ENCODE measurements at places on chromosomes 2 and 18.

DNA sequence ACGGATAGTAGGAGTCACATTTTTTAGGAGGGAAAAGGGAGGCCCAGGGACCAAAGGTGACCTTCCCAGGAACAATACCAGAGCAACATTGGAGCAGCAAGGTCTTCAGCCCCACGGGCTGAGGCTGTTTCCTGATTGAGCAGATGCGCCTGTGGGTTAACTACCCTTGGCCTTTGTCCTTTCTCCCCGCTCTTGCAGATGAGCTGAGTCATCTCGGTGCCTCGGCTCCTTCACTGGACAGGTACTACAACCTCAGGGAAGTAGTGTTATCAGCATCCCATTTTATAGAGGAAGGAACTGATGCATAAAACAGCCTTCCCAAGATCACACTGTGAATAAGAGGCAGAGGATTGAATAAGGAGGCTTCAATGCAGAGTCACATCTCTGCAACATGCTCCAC, 43.5 kb downstream of the DHRS9 start:
- no peak for DNase-seq

GRCh38 chr2:127278959-127279358, 15.0 kb downstream of the ERCC3 start:
- DNase-seq: no peak

- DNase-seq: no peak
Observed at GRCh38 chr2:176642074-176642473, 372.8 kb downstream of the MTX2 start.

DNA sequence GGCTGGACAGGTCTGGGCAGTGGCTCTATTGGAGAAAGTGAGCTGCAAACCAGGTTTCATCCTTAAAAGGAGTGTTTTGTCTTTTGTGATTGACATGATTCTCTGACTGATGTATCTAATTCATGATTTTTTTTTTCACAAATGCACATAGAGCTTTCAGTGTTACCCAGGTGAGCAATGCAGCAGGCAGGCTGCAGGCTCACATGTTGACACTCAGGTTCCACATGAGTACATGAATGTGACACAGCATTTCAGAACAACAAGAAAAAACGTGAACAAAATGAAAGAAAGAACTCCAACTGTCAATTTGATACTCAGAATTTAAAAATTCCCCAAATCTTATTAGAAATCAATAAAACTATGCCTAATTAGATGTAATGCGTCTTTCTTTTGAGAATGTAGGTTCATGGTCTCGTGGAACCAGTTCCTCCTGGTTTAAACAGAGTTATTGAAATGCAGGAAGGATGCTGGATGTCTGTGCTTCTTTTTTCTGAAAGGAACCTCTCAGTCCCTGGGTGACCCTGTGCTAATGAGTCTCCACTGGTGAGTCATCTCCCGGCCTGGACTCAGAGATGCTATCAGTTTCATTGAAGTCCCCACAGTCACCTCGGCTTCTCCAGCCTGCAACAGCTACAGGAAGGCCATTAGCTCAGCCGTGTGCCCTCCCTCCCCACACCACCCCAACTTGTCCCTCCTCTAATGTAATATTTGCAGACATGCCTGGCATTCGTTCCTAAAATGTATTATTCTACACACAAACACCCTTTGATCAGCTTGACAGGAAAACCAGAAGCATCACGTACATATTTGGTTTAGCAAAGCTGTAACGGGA, 430.4 kb downstream of the LPIN1 start:
- DNase-seq: no peak

DNA sequence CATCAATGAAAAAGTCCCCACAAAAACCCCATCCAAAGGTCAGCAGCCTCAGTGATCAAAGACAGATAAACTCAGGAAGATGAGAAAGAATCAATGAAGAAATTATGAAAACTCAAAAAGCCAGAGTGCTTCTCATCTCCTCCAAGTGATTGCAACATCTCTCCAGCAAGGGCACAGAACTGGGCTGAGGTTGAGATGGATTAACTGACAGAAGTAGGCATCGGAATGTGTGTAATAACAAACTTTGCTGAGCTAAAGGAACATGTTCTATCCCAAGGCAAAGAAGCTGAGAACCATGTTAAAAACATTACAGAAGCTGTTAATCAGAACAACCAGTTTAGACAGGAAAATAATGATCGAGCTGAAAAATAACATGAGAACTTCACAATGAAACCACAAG, 442.8 kb upstream of the SYT4 start:
- no peak for DNase-seq

DNA sequence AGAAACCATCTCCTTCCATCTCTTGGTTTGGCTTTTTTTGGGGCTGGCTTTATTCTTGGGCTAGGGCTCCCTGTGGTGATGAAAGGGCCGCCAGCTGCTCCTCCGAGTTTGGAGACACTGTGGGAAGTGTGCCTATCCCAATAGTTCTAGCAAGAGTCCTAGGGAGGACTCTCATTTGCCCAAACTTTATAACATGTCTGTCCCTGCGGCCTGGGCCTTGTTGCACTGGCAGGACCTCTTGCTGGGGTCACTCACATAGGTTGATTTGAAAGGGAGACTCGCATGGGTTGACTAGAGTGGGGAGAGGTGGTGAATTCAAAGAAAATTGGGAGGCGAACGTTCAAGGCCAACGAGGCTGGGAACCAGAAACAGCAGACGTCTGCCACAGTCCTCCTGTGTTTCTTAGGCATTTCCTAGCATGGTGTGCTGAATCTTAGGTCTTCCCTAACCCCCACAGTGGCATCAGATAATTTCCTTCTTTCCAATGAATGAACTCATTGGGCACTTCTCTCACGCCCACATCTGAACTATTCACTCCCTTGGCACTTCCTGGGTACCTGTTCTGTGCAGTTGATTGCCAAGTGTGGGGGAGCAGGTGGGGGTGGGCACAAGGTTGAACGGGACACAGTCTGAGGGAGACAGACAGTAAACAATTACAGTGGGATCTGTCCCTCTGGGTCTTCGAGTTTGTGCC, 26.8 kb downstream of the NIFK start:
- no peak for DNase-seq

DNA sequence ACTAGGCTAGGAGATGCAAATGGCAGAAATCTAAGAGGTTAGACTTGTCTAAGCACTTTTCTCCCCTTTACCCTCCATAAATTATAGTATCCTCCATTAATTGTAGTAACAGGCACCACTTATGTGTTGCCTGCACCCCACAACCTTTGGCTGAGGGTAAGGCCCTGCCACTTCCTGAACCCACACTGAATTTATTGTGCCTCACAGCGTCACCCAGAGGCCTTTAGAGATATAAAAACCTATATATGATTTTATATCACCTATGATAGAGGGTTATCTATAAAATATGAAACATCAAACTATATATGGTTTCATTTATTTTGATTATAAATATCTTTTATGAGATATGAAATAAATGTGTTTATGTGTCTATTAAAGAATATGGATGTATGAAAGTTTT, 2.6 kb downstream of the UGT1A9 start:
- DNase-seq: no peak

DNA sequence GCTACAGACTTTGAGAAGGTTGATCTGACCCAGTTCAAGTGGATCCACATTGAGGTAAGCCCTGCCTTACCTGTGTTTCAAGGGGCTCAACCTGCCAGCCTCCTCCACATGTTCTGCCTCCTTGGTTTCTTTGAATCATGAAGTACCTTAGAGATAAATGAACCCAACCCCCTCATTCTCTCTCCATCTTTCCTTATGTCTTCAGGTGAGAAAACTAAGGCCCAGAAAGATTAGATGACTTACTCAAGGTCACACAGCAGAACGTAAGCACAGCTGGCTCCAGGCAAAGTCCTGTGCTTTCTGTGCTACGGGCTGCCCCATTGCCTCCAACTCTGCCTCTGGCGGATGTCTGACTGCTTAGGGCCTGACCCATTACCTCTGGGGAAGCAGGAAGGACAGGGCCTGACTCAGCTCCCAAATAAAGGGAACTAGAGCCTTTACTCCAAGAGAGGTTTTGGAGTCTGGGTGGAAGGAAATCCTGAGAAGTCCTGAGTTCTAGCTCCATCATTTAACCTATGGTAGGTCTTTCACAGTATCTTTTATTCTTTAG, 10.3 kb downstream of the KHK start:
- DNase-seq: no peak

GRCh38 chr2:96306370-96306769, 1.0 kb upstream of the SNRNP200 start:
- no peak for DNase-seq

DNA sequence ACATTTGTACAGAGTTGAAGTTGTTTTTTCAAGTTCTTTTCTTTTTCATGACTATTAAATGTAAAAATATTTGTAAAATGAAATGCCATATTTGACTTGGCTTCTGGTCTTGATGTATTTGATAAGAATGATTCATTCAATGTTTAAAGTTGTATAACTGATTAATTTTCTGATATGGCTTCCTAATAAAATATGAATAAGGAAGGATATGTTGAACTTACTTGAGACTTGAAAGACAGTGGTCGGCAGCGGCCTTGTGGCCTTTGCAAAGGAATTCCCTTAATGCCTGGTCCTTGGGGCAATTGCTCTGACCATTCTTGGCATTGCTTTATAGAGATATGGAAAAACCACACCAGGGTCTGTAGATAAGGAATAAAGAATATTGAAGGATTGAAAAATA, 25.9 kb upstream of the TMEM87B start:
- DNase-seq: no peak

- DNase-seq: no peak
Observed at GRCh38 chr2:41579806-41580205, 468.0 kb upstream of the PKDCC start.

DNA sequence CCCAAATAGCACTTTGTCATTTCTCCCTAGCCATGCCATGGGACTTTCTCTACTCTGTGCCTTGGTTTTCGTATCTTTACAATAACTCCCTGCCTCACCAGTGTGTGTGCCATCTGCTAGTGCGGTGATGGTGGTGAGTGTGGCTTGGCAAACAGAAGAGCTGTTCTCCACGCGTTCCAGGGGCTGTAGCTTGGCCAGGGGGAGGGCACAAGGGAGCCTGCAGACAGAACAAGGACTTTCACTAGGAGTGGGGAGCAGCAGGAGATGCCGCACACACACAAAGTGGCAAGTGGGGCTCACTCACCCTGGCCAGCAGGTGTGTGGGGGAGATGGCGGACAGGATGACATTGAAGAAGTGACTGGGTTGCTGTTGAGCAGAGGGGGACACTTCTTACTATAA, 196.9 kb downstream of the HAUS1 start:
- DNase-seq: no peak

DNA sequence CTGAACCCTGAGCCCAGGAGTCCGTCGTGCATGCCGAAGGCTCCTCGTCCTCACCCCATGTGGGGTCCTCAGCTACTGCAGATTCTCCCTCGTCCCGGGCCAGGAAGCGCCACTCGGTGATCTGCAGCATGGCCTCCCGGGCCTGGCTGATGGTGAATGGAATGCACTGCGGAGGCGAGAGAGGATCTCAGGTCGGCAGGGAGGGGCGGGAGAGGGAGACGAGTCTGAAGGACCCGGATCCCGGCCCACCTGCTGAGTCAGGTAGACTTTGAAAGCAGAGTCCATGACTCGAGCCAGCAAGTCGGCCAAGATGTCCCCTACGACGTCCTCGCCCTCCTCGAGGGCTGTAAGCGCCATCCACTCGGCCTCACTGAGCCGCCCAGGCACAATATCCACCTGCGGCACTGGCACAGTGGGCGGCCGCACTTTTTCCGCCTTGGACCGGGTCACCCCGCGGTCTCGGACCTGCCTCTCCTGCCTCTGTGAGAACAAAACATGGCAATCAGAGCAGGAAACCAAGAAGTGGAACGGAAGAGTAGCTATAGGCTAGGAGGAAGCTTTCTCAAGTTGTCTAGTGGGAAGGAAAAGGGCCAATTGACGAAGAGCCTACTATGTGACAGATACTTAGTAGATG, 5.5 kb downstream of the C2orf81 start:
- DNase-seq: no peak

- DNase-seq: no peak
Observed at GRCh38 chr18:63085611-63086010, 234.0 kb downstream of the BCL2 start.

DNA sequence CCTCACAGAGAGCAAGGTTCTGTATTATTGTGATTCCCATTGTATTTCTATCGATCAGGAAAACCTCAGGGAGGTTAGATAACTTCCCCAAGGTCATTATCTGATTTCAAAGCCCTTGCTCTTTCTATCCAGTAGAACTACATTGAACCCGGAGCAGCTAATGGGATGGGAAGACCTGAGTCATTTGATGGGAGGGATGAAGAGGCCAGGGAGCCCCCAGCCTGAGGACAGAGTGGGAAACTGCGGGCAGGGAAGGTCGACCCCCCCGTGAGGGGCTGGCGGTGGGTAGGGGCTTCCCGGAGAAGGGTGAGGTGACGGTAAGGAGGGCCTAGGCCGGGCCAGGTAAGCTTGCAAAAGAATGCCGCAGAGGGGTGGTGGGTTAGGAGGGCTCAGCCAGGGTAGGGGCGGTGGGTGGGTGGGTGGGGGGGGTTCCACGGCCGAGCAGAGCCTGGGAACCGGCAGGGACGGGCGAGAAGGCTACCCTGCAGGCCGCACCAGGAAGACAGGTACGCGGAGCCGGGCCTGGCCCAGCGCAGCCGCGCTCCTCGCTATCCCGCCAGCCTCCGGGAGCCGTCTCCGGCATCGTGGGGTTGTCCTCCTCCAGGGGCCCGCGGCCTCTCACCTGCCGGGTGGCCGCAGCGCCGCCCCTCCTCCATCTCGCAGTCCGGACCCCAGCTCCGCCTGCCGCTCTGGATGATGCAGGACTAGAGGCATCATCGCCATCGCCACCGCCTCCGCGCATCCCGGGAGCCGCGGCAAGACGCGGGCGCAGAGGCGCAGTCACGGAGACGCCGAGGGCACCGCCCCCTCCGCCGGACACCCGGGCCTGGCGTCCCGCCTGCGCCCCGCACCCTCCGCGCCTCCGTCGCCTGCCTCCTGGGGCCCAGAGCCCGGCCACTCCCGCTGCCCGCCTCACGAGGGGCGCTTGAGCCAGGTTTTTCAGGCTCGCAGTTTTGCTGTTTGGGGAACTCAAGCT, at the start of gene GPR75:
Gene GPR75, minus strand, starts transcription at position 762 of the 976 bp plus-strand sequence. CDS start 5,211 bp downstream, outside the sequence.
- DNase-seq: no peak

DNA sequence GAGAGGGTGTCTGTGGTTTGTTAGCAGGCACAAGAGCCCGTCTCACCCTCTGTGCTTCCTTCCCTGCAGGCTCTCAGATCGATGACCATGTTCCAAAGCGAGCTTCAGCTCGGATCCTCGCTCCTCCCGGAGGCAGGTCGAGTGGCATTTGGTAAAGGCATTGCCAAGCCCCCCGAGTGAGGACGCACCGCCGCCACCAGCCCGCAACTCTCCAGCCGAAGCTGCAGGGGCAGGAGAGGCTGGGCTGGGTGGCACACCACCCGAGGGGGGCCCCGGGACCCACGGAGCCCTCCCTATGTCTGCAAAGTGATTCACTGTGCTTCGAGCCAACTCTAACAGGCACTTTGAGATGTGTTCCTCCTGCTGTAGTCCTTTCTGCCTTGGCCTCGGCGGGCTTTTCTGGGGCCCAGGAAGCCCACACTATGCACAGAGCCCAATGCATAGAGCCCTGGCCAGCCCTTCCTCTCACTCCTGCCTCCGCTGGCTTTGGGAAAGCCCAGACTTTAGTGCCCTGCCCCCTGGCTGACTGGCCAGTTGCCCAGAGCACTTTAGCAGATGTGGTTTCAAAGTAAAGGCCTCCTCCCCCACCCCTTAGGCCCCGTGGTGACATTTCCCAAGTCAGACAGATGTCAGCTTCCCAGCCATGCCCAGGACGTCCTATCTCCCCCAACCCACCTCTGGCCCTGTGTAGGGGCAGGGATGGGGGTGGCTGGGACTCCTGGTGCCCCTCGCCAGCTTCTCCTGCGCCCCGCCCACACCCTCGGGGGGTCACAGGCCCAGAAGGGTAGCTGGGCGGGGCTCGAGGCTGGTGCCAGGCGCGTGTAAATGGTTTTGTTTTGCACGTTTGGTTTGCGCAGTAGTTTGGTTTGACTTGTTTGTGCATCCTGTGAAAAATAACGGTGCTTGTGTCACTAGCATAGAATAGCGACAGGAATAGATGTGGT, 23.3 kb upstream of the MAPRE3 start:
- DNase-seq: no peak

- DNase-seq: no peak
Observed at GRCh38 chr2:79861059-79861374, 348.2 kb downstream of the CTNNA2 start.
